Uterus (tissue), 4 donors: ENCODE measurements at places on chromosomes 3 and 15. TPM values are rescaled to one million over a fixed set of nuclear protein-coding genes. Genes with fewer than 3 reads are reported as not detected.

- H3K27ac ChIP-seq, result peak overlapping the region; percentile 96
- peak; percentile 96 for DNase-seq
- H3K36me3 ChIP-seq, result no peaks in the 10 kb centered on the region
- H3K27me3 ChIP-seq, result no peaks in the 10 kb centered on the region
These were observed 11.5 kb downstream of the KBTBD13 start for GRCh38 chr15:65087873-65088642.

DNA sequence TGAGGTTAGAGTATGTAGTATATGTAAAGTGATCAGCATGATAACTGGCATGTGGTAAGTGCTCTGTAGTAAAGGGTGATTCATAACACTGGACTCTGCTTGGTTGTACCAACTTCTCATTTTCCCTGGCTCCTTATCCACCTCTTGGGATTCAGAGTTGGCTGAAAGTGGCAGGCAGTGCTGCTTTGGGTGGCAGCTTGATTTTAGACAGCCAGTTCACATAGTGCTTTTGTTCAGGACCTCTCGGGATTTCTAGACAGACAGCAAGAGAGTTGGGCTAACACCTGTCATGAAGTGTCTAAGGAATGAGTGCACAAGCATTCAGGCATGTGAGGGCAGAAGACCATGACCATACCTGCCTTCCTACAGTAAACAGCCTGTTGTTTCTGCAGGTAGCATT is 69.0 kb downstream of the RBM6 start:
- H3K4me3 ChIP-seq, result no peak overlapping the region
- no peak for DNase-seq
- H3K4me1 ChIP-seq, result no peaks in the 10 kb centered on the region
- no peaks in the 10 kb centered on the region for H3K27me3 ChIP-seq
- H3K36me3 ChIP-seq, result no peaks in the 10 kb centered on the region

DNA sequence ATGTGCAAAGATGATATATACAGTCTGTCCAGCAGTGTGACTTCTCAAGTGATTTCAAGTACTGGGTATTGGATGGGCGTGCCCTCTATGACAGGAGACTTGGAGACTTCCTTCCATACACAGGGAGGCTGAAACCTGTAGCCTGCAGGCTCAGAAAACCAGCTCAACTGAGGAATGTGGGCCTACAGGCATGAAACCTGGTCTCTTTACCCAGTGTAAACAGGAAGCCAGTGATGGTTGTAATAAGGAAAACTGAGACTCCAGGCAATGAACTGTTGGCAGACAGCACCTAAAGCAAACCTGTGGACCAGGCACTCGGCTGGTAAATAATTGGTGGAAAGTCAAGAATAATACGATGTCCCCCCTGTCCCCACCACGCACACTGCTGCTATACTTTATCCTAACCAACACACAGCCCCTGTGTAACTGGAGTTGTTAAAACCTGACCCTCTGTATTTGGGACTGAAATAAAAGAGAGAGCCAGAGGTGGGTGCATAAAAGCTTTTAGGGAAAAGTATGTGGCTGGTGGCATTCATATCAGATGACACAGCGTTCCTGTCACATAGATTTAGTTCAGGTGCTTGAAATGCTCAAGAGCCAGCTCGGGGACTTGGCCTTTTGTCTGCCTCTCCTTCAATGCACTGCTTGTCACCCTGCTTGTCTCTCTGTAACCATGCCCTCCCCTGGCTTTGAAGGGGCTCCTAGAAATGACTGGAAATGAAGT is 144.7 kb downstream of the TPRG1 start:
- no peak overlapping the region for H3K4me3 ChIP-seq
- no peak for DNase-seq
- no peaks in the 10 kb centered on the region for H3K4me1 ChIP-seq
- H3K36me3 ChIP-seq, result no peaks in the 10 kb centered on the region

GRCh38 chr15:41180206-41180789 is 50.3 kb downstream of the EXD1 start:
- no peaks in the 10 kb centered on the region for H3K36me3 ChIP-seq
- no peak for DNase-seq
- H3K27me3 ChIP-seq, result no peaks in the 10 kb centered on the region

- no peaks in the 10 kb centered on the region for H3K4me1 ChIP-seq
- no peak overlapping the region for H3K27ac ChIP-seq
- H3K27me3 ChIP-seq, result no peaks in the 10 kb centered on the region
- no peak overlapping the region for H3K4me3 ChIP-seq
- no peak for DNase-seq
These were observed 92.6 kb upstream of the VGLL4 start for GRCh38 chr3:11736136-11736833.

GRCh38 chr3:19148768-19149091 is 420 bp downstream of the KCNH8 start:
- no peak overlapping the region for H3K27ac ChIP-seq
- no peak for DNase-seq
- no peaks in the 10 kb centered on the region for H3K36me3 ChIP-seq
- peak overlapping the region; percentile 39 for H3K4me3 ChIP-seq
- no peaks in the 10 kb centered on the region for H3K4me1 ChIP-seq
- H3K27me3 ChIP-seq, result no peaks in the 10 kb centered on the region

DNA sequence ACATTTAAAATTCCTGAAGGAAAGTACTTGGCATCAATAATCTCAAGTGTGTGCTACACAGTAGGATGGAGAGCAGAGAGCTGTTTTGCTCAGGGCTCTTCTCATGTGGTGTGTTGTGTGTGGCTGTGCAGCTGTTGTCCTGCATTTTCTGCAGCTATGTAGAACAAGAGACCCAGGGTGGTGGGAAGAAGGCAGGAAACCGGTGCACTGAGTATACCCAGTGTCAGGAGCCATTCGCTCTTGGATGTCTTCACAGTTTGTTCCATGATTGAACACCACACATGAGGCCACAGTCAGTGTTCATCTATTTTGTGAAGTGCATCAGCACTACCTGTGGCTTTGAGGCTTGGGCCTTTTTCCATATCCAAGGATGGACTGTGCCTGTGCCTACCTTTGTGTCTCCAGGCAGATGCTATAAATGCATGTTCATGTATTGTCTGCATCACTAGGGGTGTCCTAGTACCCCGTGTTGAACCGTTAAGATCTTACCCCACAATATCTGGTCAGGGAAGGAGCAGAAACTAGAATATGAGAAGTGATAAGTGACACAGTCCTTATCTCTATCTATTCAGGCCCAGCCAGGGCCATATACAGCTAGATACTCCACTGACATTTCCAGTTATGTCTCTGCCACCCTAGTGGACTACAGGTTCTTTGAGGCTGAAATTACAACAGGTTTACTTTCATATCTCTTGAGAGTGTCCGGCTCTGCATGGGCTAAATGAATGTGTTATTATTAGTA is 194.3 kb downstream of the NR2F2 start:
- no peaks in the 10 kb centered on the region for H3K27me3 ChIP-seq
- H3K36me3 ChIP-seq, result no peaks in the 10 kb centered on the region
- no peak overlapping the region for H3K27ac ChIP-seq
- no peak for DNase-seq

Gene COLQ
- 21.3 TPM for total RNA-seq

DNA sequence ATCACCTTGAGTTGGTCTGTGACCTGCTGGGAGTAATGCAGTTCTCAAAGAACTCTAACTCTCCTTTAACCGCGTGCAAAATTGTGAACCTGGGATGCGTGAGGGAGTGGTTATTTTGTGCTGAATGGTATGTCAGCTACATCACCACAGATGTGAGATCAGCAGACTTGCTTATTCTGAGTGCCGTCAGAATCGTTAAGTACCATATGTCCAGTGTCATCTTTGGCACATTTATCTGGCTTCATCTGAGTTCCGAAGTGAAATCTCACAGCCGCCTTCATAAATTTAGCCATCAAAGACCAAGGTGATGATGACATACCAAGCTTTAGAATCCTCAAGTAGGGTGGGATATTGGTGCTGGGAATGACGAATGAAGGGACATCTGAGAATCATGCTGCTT is 347.2 kb upstream of the TPRG1 start:
- H3K36me3 ChIP-seq, result no peaks in the 10 kb centered on the region
- H3K4me1 ChIP-seq, result no peaks in the 10 kb centered on the region
- H3K27ac ChIP-seq, result no peak overlapping the region
- no peak for DNase-seq
- no peak overlapping the region for H3K4me3 ChIP-seq
- H3K27me3 ChIP-seq, result no peaks in the 10 kb centered on the region

GRCh38 chr15:31235311-31236183 is 91.1 kb upstream of the KLF13 start:
- no peaks in the 10 kb centered on the region for H3K36me3 ChIP-seq
- H3K4me3 ChIP-seq, result no peak overlapping the region
- H3K4me1 ChIP-seq, result peaks cover 7% of the 10 kb centered on the region
- no peaks in the 10 kb centered on the region for H3K27me3 ChIP-seq
